ENCODE measurements at places on chromosomes 7 and 10.

- DNase-seq = no peak
These were observed 30.5 kb downstream of the SLC13A4 start for GRCh38 chr7:135697276-135698049.

DNA sequence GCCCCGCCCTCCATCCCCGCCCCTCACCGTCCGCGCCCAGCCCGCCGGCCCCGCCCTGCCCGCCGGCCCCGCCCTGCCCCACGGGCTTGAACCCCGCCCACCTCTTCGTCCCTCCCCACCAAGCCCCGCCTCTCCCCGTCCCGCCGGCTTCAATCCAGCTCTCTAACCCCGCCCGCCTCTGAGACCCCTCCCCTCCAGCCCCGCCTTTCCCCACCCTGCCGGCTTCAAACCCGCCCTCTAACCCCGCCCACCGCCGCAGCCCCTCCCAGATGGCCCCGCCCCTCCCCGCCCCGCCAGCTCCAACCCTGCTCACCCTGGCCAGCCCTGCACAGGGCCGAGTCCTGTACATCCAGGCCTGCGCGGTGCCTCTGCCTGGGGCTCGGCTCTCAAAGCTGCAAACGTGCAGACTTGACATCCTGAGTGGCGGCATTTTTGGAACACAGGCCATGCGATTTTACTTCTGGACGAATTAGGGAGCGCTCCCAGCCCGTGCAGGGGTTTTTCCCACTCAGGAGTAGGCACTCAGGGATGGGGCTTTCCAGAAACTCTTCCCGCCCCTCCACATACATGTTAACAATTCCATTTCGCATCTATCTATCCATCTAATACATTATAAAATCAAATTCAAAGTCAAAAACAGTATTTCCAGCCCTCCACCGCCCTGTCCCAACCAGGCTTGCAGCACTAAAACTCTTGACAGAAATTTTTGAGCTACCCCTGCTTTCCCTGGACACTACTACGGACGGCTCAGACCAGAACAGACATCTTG, 477 bp upstream of the NMT2 start:
- peak; percentile 93 for DNase-seq

- DNase-seq = no peak
These were observed 94.9 kb upstream of the MGMT start for GRCh38 chr10:129372172-129372571.

GRCh38 chr10:119608316-119609155, 11.8 kb upstream of the TIAL1 start:
- DNase-seq = no peak

GRCh38 chr7:50651271-50651989, 86.2 kb upstream of the DDC start:
- DNase-seq = no peak

GRCh38 chr7:90081621-90082020, 72.6 kb upstream of the STEAP1 start:
- DNase-seq = no peak

- DNase-seq = no peak
These were observed 605.2 kb upstream of the DPP6 start for GRCh38 chr7:153447011-153447410.

- DNase-seq = no peak
These were observed 79.0 kb downstream of the ABI1 start for GRCh38 chr10:26781797-26782196.

GRCh38 chr10:119263951-119264617, 56.7 kb downstream of the GRK5 start:
- no peak for DNase-seq

DNA sequence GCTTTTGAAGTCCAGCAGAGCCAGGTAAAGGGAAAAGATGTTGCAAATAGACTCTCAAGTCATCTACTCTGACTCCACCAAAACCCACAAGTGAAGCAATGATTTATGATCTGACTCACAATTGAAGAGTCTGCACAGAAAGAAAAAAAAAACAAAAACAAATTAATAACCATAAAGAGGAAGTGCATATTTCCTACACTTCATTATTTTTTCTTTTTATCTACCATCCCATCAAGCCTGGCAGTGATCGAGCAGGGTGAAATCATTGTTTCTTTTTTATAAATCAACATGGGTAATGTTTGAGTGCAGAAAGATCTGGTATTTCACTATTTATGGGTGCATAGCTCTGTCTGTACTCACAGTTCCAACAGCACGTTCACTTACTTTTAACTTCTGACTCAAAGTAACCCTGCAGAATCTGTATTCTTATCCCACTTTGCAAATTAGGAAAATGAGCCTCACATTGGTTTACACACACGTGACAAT, 829.0 kb downstream of the TNS3 start:
- DNase-seq = no peak

DNA sequence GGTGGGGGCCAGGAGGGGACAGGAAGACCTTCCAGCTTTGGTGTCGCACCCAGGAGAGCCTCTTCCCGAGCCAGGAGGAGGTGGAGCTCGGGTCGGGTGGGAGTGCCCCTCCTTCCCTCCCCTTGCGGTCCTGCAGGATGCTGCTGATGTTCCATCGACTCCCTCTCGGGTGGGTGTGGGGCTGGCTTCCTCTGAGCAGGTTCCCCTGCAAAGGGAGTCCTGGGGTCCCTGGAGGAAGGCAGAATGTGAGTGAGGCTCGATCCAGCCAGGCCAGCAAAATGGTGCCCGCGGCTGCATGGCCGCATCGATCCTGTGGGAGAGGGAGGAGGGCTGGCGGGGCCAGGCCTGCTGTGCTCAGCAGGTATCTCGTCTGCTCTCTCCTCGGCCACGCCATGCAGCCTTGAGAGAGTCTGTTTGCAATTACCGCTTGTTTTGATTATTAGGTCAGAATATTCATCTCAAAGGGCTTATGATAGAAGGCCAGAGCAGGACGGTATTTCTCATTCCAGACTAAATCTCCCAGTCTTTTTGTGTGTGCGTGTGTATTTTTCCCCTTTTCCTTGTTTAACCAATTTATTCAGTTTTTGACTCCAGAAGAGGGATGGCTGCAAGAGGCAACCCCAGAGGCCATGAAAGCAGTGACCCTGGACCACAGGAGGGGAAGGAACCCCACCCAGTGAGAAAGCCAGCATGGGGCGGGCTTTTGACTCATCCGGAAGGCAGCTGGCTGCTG, 137.3 kb upstream of the ZMIZ1 start:
- no peak for DNase-seq

- no peak for DNase-seq
These were observed 10.1 kb downstream of the ITGB8 start for GRCh38 chr7:20340839-20341238.

- DNase-seq = no peak
These were observed 83.1 kb downstream of the THSD7A start for GRCh38 chr7:11748884-11749283.

- no peak for DNase-seq
These were observed 276.5 kb downstream of the CCDC3 start for GRCh38 chr10:12724807-12725579.

DNA sequence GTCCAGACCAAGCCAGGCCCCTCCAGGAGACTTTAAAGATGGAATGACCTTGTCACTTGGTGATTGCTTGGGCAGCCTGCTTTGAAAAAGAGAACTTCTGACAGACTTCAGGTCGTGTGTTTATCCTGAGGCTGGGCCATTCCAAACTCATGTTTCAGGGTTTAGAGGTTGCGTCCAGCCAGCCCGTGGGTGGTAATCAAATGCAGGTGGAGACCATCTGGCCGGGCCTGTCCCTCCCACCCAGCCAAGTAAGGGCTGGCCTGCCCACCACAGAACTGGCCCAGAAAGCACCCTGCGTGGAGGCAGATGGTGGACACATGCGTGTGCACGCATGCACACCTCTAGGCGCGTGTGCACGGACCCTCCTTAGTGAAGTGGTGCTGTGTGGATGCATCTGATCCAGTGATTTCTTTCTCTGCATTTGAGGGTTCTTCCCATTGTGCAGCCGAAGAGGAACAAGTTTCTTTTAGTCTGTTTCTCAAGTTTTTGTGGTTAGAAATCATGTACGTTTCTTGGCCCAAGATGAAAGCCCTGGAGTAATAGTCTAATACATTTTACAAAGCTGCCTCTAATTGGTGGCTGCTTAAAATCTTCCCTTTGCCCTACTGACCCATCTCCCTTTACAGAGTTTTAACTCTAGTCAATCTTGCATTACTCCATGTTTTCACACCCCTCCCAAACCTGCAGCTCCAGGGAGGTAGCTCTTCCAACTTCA, 43.0 kb downstream of the SUFU start:
- DNase-seq = no peak

- DNase-seq = no peak
These were observed 95.0 kb upstream of the CABCOCO1 start for GRCh38 chr10:61567729-61568128.

DNA sequence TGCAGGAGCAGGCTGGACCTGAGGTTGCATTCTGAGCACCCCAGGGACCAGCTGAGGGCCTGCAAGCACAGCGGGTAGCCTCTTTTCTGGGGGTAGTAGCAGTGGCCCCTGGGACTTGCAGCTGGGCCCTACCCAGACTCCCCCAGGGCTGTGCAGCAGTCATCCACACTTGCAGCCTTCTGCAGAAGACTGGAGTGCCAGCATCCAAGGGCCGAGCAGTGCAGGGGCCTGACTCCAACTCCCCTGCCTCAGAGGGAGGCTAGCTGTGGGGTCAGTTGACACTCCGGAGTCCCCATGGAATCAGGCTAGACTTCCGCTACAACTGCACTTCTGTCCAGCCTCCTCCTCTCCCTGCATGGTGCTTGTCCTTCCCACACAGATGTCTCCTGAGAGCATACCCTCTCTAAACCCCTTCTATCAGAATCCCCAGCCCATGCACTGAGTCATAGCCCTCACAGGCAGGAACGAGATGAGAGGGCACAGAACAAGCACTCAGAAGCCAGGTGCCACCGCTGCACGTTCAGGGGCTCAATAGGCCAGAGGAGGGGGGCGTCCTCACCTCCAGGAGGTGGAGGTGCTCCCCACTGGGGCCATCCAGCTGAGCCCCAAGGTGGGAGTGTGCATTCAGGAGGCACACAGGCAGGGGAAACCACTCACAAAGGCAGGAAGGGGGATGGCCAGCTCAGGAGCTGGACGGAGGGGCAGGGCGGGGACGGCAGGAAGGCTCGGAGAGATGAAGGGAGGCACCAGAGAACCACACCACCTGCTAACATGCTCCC, 7.5 kb downstream of the RASGEF1A start:
- no peak for DNase-seq

GRCh38 chr10:119343011-119343601, 135.7 kb downstream of the GRK5 start:
- DNase-seq = no peak

- DNase-seq = no peak
These were observed 37.8 kb downstream of the KCTD7 start for GRCh38 chr7:66666313-66666952.

DNA sequence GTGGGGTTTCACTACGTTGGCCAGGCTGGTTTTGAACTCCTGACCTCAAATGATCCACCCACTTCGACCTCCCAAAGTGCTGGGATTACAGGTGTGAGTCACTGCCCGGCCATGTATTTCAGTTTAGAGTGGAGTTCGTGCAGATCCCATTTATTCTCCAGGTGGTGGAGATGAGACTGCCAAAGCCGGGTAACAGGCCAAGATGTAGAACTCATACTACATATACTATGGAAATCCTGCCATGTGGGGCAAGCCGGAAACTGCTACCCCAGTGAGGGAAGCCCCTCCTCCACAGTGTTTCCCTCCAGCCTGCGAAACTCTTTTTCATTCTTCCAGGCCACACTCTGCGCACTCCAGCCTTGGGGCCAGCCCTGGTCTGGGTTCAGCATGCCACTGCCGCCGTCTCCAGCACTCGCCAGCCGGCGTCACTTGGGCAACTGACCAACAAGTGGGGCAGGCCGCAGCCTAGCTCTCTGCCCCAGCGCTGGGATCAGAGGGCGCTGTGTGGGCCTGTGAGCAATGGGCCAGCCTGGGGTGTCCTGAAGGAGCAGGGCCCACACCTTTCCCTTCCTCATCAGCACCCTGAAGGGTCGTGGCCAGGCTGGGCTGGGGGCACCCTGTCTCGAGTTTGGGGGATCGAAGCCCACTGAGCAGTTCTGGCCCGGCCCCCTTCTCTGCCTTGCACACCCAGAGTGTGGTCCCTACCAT, 122.0 kb downstream of the TRRAP start:
- DNase-seq = no peak

- DNase-seq = no peak
These were observed 45.5 kb downstream of the VOPP1 start for GRCh38 chr7:55526770-55527169.

DNA sequence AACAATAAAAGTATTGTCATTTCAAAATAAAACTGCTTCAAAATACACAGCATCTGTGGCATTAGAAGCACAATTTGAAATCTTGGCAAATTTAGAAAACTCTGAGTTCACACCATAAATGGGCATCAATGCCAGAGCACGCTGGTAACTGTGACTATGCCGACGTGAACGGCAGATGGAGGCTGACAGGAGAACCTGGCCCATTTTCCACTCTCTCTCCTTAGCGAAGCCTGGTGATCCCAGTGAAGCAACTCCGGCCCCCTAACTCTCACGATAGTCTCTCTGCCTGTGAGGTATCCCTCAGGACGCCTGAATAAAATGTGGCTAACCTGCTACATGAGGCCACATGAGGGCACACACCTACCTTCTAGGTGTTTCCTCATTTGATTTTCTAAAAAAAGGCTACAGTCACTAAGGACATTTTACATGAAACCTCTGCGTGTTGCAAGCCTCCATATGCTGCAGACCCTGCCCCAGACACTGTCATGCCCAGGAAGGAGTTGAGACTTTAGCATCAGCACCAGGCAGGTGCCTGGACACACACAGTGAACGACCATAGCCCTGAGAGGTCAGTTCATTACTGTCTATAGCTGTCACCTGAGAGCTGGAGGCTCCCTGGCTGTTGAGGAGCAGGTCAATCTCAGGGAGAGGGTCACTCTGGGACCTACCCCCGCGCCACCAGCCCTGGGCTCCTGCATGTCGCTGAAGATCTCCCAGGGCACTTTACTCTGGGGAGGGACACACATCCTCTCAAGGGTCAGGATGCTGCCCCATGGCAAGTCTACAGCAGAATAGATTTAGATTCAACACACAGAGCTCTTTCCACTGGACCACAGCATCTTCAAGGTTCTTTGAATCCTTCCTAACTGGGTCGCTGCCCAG, 62.9 kb upstream of the CAMK2B start:
- DNase-seq = no peak

DNA sequence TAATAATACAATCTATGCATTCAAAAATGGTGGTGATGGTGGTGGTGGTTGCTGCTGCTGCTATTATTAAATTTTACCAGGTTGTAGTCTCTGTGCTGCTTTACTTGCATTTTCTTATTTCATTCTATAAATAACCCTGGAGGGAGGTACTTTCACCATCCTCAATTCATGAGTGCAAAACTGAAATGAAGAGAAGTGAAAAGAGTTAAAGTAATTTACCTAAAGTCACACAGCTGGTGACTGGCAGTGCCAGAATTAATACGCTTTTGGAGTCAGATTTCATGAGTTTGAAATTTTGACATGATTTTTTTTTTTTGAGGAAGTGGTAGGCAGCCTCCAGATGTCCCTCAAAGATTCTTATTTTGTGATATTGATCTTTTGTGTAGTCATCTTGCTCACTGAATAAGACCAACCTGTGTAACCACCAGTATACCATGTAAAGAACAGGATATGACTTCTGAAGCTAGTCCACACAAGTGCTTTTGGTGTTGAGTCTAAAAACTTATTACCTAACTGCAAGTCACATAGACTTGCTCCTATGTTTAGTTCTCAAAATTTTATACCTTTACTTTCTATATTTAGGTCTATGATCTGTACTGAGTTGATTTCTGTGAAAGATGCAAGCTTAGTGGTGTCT, 218.8 kb downstream of the ZWINT start:
- no peak for DNase-seq

GRCh38 chr10:77082601-77083252, 554.9 kb downstream of the KCNMA1 start:
- no peak for DNase-seq
